ENCODE measurements at places on chromosomes 6 and 20.

GRCh38 chr20:18676396-18676795 is 88.5 kb downstream of the DTD1 start:
- DNase-seq: no peak

GRCh38 chr20:16240355-16240754 is 332.9 kb downstream of the KIF16B start:
- no peak for DNase-seq

DNA sequence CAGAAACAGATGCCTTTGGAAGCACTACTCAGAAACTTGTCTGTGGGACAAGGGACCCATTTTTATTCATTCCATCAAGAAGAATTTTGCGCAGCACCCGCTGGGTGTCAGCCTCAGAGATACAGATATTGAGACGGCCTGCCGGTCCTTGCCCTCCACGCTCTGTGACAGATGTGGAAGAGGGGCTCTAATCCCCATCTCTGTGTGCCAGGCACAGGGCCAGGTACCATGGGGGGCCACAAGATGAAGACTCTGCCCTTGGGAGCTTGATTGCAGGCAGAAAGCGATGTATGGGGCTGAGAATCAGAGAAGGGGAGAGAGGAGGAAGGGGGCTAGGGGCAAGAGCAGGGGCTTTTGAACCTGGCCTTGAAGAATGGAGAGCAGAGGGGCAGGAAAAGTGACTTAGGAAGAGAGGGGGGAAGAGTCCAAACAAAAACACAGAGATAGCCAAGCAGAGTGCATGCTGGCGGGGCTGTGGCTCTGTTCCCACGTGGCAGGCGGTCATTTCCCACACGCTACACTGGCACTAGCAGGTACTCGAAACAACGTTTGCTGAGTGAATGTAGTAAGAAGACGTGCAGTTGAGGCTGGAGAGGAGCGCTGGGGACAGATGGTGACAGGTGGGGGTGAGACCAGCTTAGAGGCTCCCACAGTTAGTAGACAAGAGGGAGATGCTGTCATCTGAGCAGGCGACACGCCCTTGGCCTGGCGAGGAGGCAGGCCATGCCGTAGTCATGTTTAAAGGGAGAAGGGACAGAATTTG is 170.3 kb upstream of the SNX9 start:
- no peak for DNase-seq

DNA sequence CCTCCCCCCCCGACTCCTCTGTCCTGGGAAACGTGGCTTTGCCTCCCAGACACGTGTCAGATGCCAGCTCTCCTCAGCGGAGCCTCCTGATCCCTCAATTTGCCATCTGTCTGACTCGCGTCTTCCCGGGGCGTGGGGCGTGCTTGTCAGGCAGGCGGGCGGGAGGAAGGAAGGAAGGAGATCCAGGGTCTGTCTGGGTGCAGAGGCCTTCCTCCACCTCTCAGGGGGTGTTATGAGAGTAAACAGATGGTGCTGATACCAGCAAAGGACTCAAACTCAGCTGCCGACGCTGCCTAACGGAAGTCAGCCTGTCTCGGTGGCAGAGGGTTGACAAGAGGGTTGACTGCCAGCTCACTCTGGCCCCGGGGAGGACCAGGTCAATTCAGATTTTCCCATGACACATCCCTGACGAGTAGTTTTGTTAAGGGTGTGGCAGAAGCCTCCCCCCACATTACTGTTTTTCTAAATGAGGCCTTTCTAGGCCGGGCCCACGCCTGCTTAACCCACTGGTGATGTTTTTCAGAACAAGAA is 17.0 kb downstream of the UQCC2 start:
- DNase-seq: no peak

GRCh38 chr6:155067956-155068615 is 73.0 kb downstream of the TIAM2 start:
- DNase-seq: no peak

- DNase-seq: peak; percentile 45
Observed at GRCh38 chr6:73969971-73970970, 274.3 kb downstream of the CD109 start.

- DNase-seq: no peak
Observed at GRCh38 chr6:26552640-26553188, 14.5 kb downstream of the HMGN4 start.

All from stromal cell of bone marrow (primary cell).